ENCODE measurements at places on chromosomes 5 and 9.

- no peak for DNase-seq
These were observed 70.3 kb downstream of the RAB24 start for GRCh38 chr5:177233206-177233605.

DNA sequence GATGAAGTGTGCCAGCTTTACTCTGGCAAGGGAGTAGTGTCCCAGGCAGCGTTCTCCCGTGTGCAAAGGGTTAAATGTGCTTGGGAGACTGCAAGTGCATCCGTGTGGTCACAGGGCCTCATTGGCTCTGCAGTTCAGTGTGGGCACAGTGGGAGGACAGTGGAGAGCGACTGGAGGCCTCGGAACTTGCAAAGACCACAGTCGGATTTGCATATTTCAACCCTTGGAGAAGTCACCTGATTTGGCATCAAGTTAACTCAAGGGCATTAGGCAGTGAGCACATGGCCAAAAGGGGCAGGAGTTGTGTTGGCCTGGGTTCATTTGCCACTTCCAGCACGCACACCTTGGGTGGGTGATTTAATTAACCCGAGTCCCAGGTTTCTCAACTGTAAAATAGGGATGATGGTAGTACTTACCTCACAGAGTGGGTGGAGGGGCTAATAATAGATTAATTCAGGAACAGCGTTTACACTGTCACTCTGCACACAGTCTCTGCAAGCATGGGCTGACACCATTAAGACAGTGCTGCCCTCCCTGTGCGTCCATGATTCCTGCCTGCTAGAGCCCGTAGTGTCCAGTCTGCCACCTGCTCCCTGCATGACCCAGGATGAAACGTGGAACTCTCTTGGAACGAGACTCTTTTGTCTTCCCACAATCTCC lies 22.7 kb downstream of the JADE2 start:
- no peak for DNase-seq

- DNase-seq = no peak
These were observed 516 bp downstream of the MAST4 start for GRCh38 chr5:66596636-66597182.

GRCh38 chr5:110823571-110823970 lies 84.8 kb downstream of the SLC25A46 start:
- DNase-seq = no peak

GRCh38 chr5:169547508-169547907 lies 36.1 kb upstream of the SPDL1 start:
- DNase-seq = no peak
